ENCODE measurements at places on chromosomes 2 and 18.

DNA sequence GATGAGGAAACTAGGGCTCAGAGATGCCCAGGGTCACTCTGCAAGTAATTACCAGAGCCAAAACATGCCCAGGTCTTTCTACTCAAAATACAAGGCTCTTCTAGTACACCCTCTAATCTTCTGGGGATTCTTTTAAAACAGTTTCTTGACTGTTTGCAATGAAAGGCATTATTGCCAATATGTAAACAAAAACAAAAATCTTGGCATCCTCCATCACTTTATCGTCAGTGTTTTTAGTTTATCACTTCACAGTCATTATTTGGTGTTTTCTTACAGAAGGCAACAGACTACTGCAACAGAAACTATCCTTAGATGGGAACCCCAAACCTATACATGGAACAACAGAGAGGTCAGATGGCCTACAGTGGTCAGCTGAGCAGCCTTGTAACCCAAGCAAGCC, 71.0 kb downstream of the KCTD18 start:
- no peak for DNase-seq

DNA sequence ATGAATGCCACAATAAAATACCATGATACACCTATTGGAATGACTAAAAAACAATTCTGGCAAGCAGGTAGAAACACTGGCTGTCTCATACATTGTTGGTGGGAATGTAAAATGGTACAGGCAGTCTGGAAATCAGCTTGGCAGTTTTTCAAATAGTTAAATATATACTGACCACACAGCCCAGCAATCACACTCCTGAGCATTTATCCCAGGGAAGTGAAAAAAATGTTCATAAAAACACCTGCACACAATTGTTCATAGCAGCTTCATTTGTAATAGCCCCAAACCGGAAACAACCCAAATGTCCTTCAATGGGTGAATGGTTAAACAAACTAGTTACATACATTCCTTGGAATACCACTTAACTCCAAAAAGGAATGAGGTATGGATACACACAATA, 137.2 kb downstream of the TFCP2L1 start:
- DNase-seq, result no peak

GRCh38 chr18:41060967-41061366, 894.1 kb upstream of the PIK3C3 start:
- no peak for DNase-seq

GRCh38 chr2:109601783-109602182, 12.0 kb downstream of the SEPTIN10 start:
- no peak for DNase-seq

DNA sequence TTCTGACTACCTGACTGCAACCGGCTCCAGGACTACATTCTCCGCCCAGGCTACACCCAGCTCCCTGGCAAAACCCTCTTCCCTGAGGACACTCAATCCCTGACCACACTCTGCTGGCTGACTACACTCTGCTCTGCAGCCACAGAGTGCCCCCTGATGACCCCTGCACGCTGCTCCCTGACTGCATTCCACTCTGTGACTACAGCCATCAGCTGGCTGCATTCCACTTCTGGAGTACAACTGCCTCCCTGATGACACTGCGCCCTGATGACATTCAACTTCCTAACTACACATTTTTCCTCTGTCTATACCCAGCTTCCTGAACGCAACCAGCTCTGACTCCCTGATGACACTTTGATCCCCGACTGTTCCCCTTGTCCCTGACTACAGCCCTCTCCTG, 71.3 kb upstream of the NRXN1 start:
- no peak for DNase-seq
